ENCODE measurements at places on chromosomes 3 and 15. TPM values are rescaled to one million over a fixed set of nuclear protein-coding genes. Genes with fewer than 3 reads are reported as not detected.

GHSR gene
- total RNA-seq, result not detected

GOLGA8J gene
- total RNA-seq, result not detected

TUSC7 gene
- total RNA-seq, result not detected

GRAMD2A gene
- total RNA-seq, result not detected

GRM2 gene
- total RNA-seq, result not detected

ADIPOQ gene
- not detected for total RNA-seq

LIPC gene
- not detected for total RNA-seq

CYP1A2 gene
- not detected for total RNA-seq

ZIC4 gene
- total RNA-seq, result not detected

MCTP2 gene
- not detected for total RNA-seq

KLF13 gene
- total RNA-seq, result 84.1 TPM

TP63 gene
- total RNA-seq, result 0.27 TPM

CKMT1B gene
- 7.6 TPM for total RNA-seq

CAPN3 gene
- total RNA-seq, result not detected

HDC gene
- total RNA-seq, result 0.16 TPM

TF gene
- 0.51 TPM for total RNA-seq

SLC2A2 gene
- total RNA-seq, result not detected

GREM1 gene
- 6.6 TPM for total RNA-seq

BLOC1S6 gene
- total RNA-seq, result 20.8 TPM

GRIP2 gene
- total RNA-seq, result 1.4 TPM

CD200 gene
- not detected for total RNA-seq

THOC7 gene
- total RNA-seq, result 69.6 TPM

MYZAP gene
- total RNA-seq, result 0.72 TPM

CRABP1 gene
- total RNA-seq, result 0.71 TPM

ARNT2 gene
- total RNA-seq, result 16.7 TPM

PLSCR2 gene
- not detected for total RNA-seq

COL7A1 gene
- total RNA-seq, result 175 TPM

ATP8B4 gene
- 0.67 TPM for total RNA-seq

STRIT1 gene
- total RNA-seq, result not detected

ESYT3 gene
- total RNA-seq, result 0.68 TPM

A4GNT gene
- total RNA-seq, result not detected

APPL1 gene
- total RNA-seq, result 17.7 TPM

PEAK1 gene
- total RNA-seq, result 9.3 TPM

FHIT gene
- 1.1 TPM for total RNA-seq

DUSP7 gene
- total RNA-seq, result 13.1 TPM

P2RY12 gene
- total RNA-seq, result not detected
